ENCODE measurements at places on chromosomes 11 and 22. TPM values are rescaled to one million over a fixed set of nuclear protein-coding genes. Genes with fewer than 3 reads are reported as not detected.
A peak's percentile ranks its signal among the peaks of the same experiment; 100 is the strongest.

Gene CENPM
- total RNA-seq: not detected

Gene OR52N4
- 1.8 TPM for total RNA-seq

Gene GPR83
- 0.36 TPM for total RNA-seq

Gene FOLH1
- total RNA-seq: 1.1 TPM

GRCh38 chr11:57323167-57323854 is 1.4 kb downstream of the TNKS1BP1 start:
- H3K4me3 ChIP-seq: peak overlapping the region; percentile 83
- peaks cover 41% of the 10 kb centered on the region for H3K36me3 ChIP-seq
- H3K27ac ChIP-seq: peak overlapping the region; percentile 93

GRCh38 chr11:130826572-130826971 is 89.7 kb downstream of the SNX19 start:
- H3K4me1 ChIP-seq: no peaks in the 10 kb centered on the region
- peak; percentile 72 for DNase-seq
- H3K36me3 ChIP-seq: no peaks in the 10 kb centered on the region
- peak overlapping the region; percentile 65 for H3K27ac ChIP-seq
- H3K27me3 ChIP-seq: no peaks in the 10 kb centered on the region

- H3K36me3 ChIP-seq: no peaks in the 10 kb centered on the region
- no peak for DNase-seq
- H3K27ac ChIP-seq: no peak overlapping the region
Observed at GRCh38 chr11:99080154-99080553, 59.4 kb downstream of the CNTN5 start.

GRCh38 chr22:50215297-50216054 is 14.7 kb downstream of the SELENOO start:
- H3K36me3 ChIP-seq: peaks cover 73% of the 10 kb centered on the region
- no peaks in the 10 kb centered on the region for H3K27me3 ChIP-seq
- H3K4me1 ChIP-seq: peaks cover 14% of the 10 kb centered on the region
- DNase-seq: peak; percentile 57

DNA sequence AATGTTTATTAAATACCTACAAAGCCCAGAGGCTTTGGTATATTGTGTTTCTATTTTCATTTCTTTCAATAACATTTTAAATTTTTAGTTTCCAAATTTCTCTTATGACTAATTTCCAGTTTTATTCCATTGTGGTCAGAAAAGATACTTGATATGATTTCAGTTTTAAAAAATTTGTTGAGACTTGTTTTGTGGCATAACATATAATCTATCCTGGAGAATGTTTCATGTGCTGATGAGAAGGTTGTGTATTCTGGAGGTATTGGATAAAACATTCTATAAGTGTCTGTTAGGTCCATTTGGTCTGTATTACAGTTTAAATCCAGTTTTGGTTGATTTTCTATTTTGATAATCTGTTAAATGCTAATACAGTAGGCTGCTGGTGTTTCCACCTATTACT is 9.8 kb upstream of the RAG1 start:
- H3K4me3 ChIP-seq: no peak overlapping the region
- no peak overlapping the region for H3K27ac ChIP-seq
- no peak for DNase-seq

All from sigmoid colon (tissue), 7 donors.